Brain pericyte (primary cell): ENCODE measurements at places on chromosomes 12 and 14.

- DNase-seq: no peak
Observed at GRCh38 chr12:6533653-6533922, 729 bp upstream of the GAPDH start.

DNA sequence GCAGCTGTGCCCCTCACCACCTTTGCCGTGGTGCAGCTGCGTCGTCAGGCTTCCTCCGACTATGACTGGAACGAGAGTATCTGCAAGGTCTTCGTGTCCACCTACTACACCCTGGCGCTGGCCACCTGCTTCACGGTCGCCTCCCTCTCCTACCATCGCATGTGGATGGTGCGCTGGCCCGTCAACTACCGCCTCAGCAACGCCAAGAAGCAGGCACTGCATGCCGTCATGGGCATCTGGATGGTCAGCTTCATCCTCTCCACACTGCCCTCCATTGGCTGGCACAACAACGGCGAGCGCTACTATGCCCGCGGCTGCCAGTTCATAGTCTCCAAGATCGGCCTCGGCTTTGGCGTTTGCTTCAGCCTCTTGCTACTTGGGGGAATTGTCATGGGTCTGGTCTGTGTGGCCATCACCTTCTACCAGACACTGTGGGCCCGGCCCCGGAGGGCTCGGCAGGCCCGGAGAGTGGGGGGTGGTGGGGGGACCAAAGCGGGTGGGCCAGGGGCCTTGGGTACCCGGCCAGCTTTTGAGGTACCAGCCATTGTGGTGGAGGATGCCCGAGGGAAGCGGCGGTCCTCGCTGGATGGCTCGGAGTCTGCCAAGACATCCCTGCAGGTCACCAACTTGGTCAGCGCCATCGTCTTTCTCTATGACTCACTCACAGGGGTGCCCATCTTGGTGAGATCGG is 2.6 kb downstream of the GPR162 start:
- DNase-seq: no peak

DNA sequence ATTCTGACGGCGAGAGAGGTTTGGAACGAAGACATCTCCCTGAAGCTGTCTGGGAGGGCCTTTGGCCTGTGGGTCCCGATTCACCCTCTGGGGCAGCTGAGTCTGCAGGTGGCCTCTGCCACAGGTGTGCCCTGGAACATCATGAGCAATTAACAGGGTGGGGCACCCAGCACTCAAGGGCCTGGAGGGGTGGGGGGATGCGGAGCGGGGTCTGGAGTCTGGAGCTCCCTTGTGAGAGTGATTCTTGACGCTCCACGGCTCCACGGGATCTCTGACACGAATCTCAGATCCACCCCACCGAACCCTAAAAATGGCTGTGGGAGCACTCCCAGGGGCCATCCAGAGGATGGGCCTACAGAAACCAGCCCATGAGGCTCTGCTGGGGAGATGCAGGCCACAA is 8.3 kb downstream of the ITPK1 start:
- no peak for DNase-seq

GRCh38 chr14:63243646-63244045 is 39.4 kb downstream of the RHOJ start:
- DNase-seq: no peak

DNA sequence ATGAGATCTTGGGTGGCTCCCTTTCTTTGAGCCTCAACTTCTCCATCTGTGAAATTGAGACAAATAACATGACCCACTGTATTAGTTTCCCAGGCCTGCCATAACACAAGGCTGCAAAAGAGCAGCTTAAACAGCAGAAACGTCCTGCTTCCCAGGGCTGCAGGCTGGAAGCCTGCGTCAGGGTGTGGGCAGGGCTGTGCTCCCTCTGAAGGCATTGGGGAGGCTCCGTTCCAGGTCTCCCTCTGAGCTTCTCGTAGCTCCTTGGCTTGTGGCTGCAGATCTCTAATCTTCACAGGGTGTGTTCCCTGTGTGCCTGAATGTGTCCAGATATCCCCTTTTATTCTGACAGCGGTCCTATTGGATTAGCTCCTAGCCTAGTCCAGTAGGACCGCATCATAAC is 147.1 kb downstream of the VRK1 start:
- DNase-seq: no peak

GRCh38 chr12:84656705-84657104 is 255.9 kb downstream of the SLC6A15 start:
- no peak for DNase-seq

GRCh38 chr14:51692646-51693045 is 40.9 kb downstream of the FRMD6 start:
- no peak for DNase-seq
